ENCODE measurements at places on chromosomes 1 and 21.

GRCh38 chr1:104746994-104747393 lies 997.3 kb downstream of the AMY1C start:
- DNase-seq, result no peak

DNA sequence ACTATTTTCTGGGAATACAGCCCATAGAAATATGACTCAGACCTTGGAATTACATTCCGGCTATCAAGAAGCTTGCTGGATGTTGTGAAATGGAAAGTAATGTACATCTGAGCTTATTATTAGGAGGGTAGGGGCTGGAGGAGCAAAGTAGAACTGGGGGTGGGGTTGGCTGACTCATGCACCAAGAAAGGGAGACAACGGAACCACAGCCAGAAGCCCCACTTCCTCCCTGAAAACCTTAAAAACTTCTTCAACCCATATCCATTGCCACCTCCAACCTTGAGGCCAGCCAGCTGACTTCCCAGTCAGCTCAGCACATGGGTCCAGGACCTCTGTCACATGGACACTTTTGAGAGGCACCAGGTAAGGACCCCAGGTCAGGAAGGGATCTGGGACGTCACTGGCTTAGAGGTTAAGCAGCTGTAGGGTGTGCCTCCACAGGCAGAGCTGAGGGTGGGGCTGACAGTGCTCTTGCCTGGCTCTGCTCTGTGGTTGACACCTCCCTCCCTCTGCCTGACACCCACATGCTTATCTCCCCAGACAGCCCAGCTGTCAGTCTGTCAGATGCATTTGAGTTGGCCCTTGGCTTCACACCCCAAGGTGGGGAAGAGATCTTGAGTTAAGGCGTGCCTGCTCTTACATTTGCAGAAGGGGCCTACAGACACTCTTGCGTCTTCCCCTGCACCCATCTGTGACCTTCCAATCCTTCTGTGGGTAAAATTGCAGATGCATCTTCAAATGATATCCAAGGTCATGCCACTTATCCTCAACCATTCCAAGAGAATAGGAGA lies 5.7 kb upstream of the ZNF683 start:
- peak; percentile 95 for DNase-seq

DNA sequence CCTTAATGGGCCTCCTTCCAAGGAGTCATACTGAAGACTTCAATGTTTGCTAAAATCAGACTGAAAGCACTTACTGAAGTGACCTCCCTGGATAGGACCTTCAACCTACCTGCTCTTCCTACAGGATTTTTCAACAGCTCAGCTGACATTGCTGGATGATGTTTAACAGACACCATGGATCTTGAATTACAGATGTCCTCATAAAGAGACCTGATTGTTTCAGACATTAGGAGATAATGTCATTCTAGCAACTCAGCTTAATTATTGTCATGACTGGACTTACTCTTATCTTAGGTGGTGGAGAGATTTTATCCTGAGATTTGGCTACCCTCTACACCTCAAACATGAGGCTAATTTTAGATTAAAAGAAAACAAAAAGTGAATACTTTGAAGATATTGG lies 73.9 kb upstream of the SDC3 start:
- DNase-seq, result no peak

DNA sequence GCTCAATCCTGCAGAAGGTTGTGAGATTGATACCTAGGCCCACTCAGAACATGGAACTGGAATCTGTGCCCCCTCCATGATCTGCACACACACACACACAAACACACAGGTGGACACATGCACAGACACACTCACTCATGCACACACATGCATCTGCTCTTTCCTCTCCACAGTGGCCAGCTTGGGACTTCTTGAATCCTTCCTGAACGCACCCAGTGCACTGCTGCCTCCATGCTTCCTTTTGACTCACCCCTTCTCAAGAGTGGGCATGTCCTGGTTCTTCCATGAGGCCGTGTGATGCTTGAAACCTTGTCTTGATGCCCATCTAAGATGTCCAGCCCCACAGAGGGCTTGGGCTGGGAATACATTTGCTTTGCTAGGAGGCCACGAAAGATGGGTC lies 25.4 kb upstream of the TENT5C start:
- DNase-seq, result no peak

DNA sequence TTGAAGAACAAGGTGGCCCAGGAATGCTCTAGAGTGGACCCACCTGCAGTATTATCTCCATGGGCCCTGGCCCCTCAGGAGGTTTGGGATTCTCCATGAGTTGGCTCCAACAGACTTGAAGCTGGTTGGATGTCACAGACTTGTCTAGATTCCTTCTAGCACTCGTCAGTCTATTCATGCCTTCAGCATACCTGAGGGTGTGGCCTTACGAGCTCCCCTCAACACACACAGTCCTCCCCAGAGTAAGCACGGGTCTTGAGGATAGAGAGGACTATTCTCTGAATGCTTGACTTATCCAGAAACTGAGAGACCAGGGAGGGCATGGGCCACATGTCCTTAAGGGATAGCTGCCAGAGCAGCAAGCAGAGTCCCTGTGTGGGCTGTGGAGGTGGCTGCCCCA lies 45.9 kb upstream of the COL6A1 start:
- no peak for DNase-seq

DNA sequence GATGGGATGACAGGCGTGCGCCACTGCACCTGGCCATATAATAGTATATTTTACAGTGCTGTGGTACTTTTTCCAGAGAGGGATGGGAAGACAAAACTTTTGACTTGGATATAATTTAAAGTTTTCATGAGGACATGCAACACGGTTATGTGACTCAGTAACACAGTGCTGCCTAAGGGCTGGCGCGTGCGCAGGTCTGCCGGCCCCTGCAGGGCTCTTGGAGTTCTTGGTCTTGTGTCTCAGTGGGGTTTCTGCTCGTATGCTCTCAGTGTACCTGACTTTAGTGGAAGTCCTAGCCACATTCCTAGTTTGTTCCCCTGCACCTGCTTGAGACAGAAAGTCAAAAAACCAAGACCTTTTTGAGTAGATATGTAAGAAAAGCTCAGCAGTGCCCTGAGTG lies 27.5 kb upstream of the ATF3 start:
- no peak for DNase-seq

GRCh38 chr1:225004396-225004795 lies 74.9 kb downstream of the DNAH14 start:
- DNase-seq, result no peak

DNA sequence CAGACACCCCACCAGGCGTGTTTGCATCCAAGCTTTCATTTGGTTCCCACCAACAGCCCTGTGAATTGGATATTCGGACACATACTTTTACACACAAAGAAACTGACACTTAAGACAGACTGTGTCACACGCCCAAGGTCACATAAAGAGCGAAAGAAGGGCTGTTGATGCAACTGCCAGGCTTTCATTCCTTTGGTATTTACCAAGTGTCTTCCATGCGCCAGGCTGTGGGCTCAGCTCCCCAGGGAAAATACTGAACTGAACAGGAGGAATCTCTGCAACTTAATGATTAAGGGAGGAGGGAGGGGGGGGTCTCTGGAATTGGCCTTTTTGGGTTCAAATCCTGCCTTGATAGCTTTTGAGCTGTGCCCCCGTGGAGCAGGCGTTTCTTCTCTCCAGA lies 122.8 kb downstream of the ACTL8 start:
- no peak for DNase-seq

GRCh38 chr1:236240675-236241074 lies 41.1 kb downstream of the ERO1B start:
- DNase-seq, result no peak

- no peak for DNase-seq
These were observed 72.0 kb downstream of the LBR start for GRCh38 chr1:225355863-225356262.

- DNase-seq, result no peak
These were observed 272.3 kb downstream of the ADGRL2 start for GRCh38 chr1:82073071-82073470.

DNA sequence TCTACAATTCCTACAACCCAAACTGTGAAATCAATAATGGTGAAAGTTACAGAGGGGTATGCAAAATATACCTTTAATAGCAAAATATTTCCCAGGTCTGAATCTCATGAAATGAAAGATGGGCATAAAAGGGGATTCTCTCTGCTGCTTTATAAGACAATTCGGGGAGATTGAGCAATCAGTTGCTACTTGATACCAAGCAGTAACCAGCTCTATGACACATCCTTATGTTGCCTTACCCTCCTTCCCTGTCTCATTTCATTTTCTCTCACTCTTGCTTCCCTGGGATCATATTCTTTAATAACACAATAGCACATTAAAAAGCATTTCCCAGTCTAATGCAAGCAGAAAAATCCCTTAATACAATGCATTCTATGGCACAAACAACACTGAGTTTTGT lies 29.0 kb downstream of the ZSWIM5 start:
- no peak for DNase-seq

DNA sequence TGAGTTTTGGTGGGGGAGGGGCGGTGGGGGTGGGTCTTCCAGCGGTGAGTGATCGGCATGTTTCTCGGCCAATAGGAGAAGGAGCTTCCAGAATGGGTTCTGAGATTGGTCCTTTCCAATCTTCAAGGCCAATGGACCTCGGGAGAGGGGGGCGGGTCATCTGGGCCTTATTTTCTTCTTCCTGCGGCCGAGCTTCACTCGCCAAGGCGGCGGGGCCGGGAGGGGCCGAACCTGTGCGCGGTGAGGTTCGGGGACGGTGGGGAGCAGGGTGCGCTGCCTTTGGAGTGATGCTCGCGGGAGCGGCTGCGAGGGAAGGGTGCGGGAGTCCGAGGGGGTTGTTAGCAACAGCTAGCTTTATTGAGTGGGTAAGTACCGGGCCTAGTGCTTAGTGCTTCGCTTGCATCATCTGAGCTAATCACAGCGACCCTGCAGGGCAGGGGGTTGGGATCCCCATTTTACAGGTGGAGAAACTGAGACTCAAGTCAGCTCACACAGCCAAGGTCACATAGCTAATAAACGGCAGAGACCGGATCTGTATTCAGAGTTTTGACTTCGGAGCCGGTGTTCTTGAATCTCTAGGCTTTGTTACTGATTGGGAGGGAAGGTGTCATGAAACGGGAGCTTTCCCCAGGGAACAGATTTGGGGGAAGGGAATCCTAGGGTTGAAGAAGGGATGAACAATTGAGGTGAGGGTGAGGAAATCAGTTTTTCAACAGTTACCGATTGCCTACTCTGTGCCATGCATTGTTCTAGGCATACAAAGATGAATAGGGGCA lies 549 bp downstream of the KDM4A start:
- DNase-seq, result peak; percentile 98

GRCh38 chr1:64584479-64584878 lies 114.5 kb downstream of the CACHD1 start:
- no peak for DNase-seq

DNA sequence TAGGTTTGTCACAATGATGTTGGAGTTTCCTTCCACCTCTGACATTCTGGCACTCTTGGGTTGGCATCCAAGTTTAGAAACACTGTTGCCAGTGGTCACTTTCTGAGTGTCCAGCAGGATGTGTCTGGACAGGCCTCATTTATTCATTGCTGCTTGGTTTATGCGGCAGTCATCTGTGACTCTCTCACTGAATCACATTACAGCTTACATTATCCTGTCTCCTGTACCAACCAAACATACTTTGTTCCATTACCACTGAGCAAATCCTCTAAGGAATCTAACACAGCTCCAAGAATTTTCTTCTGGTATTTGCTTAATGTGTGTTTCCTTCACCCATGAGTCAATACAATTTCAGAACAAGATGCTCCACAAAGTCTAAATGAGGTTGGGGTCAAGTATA lies 19.9 kb downstream of the SGIP1 start:
- peak; percentile 87 for DNase-seq

GRCh38 chr1:230823931-230824381 lies 44.4 kb downstream of the C1orf198 start:
- DNase-seq, result no peak

DNA sequence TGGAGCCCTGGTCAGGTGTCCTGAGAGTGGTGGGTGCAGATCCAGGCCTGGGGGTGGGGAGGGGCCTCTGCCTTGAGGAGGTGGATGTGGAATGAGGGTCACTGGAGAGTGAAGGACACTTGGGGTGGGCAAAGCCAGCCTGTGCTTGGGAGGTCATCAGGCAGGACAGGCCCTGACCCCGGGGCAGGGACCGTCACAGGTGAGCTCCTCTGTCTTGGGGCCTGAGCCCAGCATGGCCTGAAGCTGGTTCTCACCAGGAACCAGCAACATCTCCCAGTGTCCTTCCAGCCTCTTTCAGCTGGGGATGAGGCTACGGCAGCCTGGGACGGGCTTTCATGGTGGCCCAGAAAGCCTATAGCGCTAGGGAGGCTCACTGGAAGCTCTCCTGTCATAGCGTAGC lies 831 bp upstream of the KRTAP10-2 start:
- no peak for DNase-seq

- DNase-seq, result no peak
These were observed 46.0 kb downstream of the GRIK3 start for GRCh38 chr1:36988321-36988720.

GRCh38 chr1:81590171-81590570 lies 210.6 kb upstream of the ADGRL2 start:
- no peak for DNase-seq
